ENCODE measurements at places on chromosomes 5 and 9.

DNA sequence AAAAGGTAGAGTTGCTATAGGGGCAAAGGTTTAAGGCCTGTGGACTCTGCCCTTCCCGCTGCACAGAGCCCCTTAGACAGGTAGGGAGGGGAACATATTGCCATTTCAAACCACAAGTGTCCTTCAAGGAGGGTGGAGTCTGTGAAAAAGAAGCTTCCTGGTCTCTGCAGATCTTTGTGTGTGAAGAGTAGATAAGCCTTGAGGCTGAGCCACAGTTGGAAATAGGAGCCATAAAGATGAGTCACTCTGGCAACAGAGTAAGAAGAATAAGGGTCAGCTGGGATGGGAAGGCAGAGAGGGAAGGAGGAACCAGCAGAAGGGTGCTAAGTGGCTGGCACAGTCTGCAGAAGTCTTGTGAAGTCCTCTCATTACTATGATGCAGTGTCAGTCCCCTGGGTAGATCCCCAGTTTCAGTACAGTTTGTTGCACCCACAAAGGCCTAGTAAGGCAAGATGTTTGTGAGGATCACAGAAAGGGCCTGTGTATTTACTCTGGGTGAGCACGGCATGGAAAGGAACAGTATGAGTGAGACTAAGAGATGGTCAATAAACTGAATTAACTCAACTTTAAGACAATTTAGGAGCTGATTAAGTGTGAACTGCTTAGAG, 18.1 kb downstream of the GRXCR2 start:
- no peak for DNase-seq

- DNase-seq = no peak
Observed at GRCh38 chr9:79268806-79269205, 303.0 kb upstream of the TLE4 start.

DNA sequence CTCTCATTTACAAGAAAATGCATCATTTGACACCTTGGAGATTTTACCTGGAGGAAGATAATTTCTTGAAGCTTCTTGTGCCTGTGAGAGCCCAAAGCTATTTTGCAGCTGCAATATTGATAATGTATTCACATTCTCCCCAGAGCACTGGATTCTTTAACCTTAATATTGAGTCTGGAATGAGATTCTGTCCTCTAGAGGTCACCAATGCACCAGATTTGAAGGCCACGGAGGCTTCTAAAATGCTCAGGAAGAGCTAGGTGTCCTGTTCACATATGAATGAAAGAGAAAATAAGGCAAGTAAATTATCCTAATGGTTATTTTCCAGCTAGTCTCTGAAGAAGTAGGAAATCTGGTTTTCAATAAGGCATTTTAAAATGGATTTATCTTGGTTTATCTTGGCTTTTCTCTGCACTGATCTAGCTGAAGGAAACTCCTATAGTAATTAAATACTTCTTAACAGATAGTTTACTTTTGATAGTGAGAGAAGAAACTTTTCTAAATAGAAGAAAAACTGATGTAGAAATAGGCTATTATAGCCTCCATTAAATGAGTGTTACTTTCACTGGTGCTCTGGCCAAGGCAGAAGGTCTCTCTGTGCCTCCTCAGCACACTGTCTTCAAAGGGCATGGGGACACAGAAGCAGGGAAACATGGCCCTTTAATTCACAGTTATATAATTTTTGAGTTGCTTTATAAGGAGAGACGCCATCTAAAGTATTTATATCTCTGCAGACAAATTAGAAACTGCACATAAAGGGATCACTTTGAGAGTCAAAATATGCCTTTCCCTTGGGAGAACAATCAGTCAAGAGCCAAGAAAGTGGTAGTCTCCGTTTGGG, 297.0 kb upstream of the ACTBL2 start:
- peak; percentile 16 for DNase-seq

DNA sequence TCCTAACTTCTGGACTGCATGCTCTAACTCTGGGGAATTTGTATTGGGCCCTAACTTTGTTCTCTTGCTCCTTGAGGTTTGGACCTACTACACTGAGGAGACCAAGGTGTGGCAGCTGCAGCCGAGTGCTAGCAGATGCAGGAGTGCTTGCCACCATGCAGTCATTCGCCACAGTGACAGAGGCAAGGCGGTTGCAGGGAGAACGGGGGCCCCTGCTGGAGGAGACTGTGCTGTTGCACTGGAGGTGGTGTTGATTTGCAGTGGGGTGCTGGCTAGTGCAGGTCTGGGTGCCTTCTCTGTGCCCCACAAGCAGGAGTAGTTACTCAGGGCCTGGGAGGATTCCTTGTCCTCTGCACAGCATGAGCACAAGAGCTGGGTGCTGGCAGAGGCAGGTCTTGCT, 22.4 kb upstream of the DIRAS2 start:
- no peak for DNase-seq

DNA sequence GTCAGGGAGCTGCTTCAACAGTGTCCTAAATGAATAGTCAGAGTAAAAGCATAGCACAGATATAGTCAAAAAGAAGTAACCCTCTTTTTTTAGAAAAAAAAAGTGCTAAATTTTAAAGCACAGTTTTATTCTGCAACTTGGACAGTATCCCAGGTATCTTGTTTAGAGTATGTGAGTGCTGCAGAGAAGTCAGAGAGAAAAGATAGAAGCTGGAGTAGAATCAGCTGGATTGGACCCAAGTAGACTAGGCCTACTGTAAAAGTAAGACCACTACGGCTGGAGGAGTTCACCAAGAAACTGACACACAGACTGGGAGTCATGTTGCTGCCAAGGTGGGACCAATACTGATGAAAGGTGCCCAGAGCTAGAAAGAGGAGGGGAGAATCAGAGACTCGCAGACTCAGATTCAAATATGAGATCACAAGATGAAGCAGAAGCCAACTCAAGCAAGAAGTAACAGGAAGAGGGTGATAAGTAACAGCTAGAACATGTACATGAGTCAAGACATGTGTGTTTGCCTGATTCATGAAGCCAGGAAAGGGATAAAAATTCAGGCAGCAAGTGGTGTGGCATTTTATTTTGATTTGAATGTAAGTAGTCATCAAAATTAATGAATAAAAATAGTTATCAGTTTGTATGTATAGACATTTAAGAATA, 25.6 kb upstream of the TUSC1 start:
- DNase-seq = no peak

- DNase-seq = no peak
Observed at GRCh38 chr5:160938532-160938931, 86.5 kb upstream of the ATP10B start.

- no peak for DNase-seq
Observed at GRCh38 chr5:96772111-96772510, 35.6 kb downstream of the ERAP1 start.

DNA sequence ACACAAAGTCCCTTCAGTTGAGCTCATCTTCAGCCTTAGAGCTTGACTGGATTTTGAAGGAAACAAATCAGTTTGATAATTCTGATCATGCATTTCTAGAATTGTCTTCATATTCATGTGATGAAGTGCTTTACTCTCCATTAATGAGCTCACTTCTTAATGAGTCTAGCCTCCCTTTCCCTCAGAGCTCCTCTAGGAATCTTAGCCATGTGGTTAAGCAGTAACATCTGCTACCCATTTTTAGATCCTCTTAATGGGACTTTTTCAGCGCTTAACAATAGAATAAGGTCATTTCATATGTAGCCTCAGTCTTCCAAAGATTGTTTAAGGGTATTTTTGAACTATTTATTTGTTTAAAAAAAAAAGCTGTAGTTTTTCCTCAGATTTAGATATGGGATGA, 36.9 kb upstream of the LURAP1L start:
- DNase-seq = no peak

DNA sequence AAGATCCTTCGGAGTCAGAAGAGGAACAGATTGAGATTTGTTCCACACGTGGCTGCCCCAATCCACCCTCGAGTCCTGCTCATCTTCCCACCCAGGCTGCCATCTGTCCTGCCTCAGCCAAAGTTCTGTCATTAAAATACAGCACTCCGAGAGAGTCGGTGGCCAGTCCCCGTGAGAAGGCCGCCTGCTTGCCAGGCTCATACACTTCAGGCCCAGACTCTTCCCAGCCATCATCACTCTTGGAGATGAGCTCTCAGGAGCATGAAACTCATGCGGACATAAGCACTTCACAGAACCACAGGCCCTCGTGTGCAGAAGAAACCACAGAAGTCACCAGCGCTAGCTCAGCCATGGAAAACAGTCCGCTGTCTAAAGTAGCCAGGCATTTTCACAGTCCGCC, 85.9 kb downstream of the GOLPH3 start:
- no peak for DNase-seq

- DNase-seq = no peak
Observed at GRCh38 chr9:33378121-33378795, 24.1 kb downstream of the AQP7 start.

- no peak for DNase-seq
Observed at GRCh38 chr5:124648902-124649467, 97.5 kb downstream of the ZNF608 start.

Data from left ventricle myocardium inferior (tissue), 1 donor.